Ureter (tissue), 1 donor: ENCODE measurements at places on chromosomes 5 and 9. TPM values are rescaled to one million over a fixed set of nuclear protein-coding genes. Genes with fewer than 3 reads are reported as not detected.
A peak's percentile ranks its signal among the peaks of the same experiment; 100 is the strongest.

DNA sequence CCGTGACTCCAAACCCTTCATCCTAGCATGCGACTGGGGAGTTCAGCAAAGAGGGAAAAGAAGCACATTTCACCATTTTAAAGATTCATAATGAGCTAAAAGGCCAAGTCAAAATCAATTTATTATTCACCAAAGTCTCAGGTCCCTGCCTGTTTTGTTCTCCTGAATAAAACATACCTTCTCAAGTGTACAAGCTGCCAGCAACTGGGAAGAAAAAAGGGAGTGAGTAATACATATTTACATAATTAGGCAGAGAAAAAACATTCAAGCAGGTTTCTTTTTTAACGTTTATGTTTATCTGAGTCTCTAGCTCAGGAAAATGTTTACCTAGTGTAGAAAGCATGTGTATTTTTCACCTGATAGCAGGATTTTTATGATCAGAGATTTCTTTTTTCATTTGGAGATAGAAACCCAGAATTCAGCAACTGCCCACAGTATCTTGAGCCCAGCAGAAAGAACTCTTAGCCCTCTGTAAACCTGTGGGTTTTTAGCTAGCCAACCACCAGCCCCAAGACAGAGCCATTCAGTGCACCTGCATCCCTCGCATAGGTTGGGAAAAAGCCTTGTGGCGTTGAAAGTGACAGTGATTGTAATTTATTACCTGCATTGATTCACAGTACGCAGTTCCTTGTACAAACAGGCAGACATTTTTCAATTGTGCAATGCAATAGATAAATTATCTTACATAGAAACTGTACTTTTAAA is 117.9 kb upstream of the GRIA1 start:
- DNase-seq, result no peak

DNA sequence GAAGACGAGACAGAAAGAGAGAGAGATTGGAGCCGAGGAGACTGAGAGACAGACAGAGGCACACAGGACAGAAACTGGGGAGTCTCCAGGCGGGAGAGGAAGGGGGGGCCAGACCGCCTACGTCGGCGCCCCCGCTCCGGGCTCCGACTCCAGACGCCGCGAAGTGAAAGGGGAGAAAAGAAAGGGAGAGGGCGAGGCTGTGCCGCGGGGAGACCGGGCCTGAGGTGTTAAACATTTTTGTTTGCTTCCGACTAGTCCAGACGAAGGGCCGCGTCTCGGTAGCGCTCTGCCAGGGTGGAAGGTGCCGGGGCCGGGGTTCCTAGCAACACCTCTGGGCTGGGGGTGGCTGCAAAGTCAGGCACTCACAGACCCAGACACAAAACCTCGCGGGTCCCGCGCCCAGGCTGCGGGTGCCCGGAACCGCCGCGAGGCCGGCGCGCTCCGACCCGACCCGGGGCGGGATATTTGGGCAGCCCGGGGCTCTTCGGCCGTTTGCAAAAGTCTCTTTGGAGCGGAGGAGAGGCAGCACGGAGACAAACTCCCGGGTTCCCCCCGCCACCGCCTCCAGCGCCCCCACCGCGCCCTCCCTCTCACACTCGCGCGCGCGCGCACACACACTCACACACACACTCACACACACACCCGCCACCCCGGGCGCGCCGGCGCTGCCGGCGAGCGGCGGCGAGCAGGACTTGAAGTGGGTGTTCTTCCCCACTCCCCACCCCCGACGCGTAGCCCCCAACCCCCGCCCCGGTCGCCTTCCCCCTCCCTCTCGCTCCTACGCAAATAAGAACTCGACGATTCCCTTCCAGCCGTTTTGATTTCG is 626 bp upstream of the FST start:
- peak; percentile 63 for DNase-seq

DNA sequence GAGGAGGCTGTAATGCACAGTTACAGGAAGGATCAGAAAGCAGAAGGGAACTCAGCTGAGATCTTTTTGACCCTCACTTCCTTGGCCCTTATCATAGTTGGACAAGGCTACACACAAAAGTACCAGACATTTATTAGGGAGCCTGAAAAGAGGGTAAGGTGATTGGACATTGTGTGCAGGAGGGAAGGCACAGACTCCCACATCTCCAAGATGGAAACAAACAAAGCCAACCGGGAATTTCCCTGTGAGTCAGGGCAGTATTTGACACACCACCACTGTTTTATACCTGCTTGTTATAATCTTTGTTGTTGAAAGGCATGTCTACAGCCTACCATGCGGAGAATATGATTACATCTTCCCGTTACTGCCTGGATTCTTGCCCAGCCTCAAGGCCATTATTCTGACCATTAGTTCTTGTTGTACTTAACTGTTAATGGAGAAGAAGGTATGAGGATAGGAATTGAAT is 3.0 kb upstream of the CCNG1 start:
- no peak for DNase-seq

DNA sequence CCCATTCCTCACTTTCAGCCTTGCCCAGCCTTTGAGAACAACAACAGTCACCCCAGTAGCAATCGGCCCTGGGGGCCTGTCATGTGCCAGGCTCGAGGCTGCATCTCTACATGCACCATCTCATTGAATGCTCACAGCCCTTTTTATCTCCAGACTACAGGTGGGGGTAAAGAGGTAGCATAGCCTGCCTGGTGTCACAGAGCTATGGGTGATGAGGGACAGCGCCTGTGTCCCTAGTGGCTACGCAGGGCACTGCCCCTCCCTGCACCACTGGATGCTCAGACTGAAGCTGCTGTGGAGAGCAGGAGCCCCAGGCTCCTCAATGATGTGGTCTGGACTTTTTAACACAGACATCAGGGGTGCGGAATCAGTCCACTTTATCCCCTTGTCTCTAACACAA is 2.8 kb downstream of the CAMK2A start:
- DNase-seq, result no peak

DNA sequence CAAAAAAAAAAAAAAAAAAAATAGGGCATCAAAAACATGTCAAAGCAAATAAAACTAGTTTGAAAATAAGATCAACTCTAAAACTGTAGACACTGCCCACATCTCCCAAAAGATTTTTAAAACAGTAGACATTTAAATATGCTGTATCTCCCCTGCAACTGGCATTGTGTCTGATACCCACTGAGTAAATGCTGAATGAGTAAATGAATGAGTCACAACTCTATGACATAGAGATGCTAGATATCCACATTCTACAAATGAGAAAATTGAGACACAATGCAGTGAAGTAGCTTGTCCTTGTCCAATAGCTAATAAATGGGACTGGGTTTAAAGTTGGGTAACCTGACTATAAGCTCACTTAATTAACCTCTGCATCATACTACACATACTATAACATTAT is 14.1 kb upstream of the MAP1B start:
- no peak for DNase-seq

DNA sequence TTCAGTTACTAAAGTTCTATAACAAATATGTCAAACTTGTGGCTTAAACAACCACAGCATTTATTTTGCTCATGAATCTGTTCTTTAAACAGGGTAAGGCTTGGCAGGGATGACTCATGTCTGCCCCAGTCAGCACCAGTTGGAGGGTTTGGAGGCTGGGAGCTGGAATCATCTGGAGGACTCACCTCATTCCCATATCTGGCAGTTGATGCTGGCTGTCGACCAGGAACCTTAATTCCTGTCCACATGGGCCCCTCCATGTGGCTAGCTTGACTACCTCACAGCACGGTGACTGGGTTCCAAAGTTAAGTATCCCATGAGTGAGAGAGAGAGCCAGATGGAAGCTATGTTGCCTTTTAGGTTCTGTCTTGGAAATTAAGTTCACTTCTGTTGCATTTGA is 13.8 kb upstream of the CCL28 start:
- no peak for DNase-seq

DNA sequence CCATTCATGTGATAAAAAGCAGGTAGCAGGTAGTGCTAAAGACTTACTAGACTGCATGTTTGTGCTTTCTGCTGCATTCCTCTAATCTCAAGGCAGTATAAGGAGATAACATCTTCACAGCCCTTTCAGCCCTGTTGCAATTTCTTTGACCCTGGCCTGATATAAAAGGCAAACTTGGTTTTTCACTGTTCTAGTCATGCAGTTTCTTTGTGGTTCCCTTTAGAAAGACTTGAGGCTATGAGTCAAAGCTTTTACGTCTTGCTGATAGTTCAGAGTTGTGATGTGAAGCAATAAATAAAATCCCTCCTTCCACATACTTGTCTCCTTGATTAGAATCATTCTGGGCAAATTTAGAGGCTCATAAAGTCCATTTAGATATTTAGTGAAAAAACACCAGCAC is 88.6 kb upstream of the CDKN2B start:
- no peak for DNase-seq

- DNase-seq, result no peak
Observed at GRCh38 chr9:86830356-86830755, 117.0 kb downstream of the GAS1 start.

GRCh38 chr5:66828046-66828547 is 231.9 kb downstream of the MAST4 start:
- no peak for DNase-seq

DNA sequence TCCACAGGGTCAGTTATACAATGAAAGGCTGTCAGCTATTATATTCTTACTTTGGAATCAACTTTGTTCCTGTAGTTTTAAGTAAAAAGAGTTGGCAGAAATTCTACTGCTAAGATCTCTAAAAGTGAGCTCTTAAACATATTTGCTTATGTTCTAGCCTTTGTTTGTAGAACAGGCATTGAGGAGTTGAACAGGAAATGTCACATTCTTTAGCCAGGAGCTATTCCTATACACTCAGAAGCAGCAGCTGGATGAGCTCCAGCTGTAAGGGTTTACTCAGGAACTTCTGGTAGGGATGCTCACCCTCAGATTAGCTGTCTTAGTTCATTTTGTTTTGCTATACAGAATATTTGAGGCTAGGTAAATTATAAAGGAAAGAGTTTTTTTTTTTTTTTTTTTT is 22.4 kb upstream of the SPINK14 start:
- peak; percentile 53 for DNase-seq

GRCh38 chr5:142520885-142521284 is 165.0 kb downstream of the FGF1 start:
- no peak for DNase-seq

DNA sequence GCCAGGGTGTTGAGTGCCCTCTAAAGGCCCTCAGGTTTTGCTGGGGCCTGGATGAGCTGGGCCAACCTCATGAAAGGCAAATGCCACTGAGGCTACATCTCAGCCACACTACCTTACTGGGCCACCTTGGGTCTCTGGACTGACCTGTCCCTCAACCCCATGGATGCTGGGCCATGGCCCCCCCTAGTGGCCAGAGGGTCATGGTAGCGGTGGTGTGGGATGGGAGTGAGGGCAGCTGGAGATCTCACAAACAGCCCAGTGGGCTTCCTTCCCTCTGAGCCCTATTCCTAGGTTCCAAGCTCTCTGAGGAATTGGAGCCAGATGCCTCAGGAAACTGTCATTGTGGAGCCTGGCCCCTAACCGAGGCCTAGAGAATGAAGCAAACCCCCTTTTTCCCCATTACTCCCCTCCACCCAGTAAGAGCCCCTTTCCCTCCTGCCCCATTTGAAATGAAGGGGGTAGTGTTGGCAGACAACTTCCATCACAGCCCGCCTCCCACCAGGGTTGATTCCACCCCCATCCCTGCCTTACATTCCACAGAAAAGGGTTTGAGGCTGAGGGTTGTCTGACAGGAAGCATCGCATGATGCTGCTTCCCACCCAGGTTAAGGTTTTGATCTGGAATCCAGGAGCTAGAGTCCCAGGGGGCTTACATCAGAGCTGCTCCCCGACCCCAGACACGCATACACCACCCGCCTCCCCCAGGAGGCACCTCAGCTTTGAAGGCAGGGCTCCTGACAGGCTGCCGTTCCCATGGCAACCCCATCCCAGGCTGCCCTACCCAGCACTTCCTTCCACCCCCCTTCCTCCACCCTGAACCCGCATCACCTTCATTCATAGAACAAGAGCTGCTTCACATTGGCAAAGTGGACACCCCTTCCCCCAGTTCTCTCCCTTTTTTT is 63.9 kb downstream of the PCDH1 start:
- DNase-seq, result no peak

- DNase-seq, result no peak
Observed at GRCh38 chr9:129338724-129339430, 160.8 kb upstream of the IER5L start.

ABLIM3 gene
- 101 TPM for total RNA-seq

HMGCS1 gene
- total RNA-seq, result 131 TPM

CCNJL gene
- 12.4 TPM for total RNA-seq

QSOX2 gene
- total RNA-seq, result 12.8 TPM

ANGPTL2 gene
- 22.2 TPM for total RNA-seq

NEUROG1 gene
- not detected for total RNA-seq

ANKDD1B gene
- total RNA-seq, result 3.6 TPM

AHRR gene
- total RNA-seq, result 7.4 TPM
